Caco-2 (cell line): ENCODE measurements at places on chromosomes 7 and 10.

GRCh38 chr7:130430841-130431666 lies 9.8 kb downstream of the CEP41 start:
- DNase-seq, result no peak

- no peak for DNase-seq
These were observed 1.6 kb downstream of the ZNF746 start for GRCh38 chr7:149495785-149496641.

- DNase-seq, result no peak
These were observed 1.2 kb upstream of the LSM8 start for GRCh38 chr7:118182593-118183427.

DNA sequence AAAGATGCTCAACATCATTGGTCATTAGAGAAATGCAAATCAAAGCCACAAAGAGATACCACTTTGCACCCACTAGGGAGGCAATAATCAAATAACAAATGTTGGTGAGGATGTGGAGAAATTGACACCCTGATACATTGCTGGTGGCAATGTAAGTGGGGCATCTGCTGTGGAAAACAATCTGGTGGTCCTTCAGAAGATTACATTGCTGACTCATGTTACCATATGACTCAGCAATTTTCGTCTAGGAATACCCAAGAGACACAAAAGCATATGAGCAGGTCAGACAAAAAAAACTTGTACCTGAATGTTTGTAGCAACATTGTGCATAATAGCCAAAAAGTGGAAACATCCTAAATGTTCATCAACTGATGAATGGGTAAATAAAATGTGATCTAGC lies 4.9 kb upstream of the CLDN3 start:
- DNase-seq, result no peak

GRCh38 chr10:24814568-24815313 lies 91.1 kb upstream of the ARHGAP21 start:
- DNase-seq, result no peak

DNA sequence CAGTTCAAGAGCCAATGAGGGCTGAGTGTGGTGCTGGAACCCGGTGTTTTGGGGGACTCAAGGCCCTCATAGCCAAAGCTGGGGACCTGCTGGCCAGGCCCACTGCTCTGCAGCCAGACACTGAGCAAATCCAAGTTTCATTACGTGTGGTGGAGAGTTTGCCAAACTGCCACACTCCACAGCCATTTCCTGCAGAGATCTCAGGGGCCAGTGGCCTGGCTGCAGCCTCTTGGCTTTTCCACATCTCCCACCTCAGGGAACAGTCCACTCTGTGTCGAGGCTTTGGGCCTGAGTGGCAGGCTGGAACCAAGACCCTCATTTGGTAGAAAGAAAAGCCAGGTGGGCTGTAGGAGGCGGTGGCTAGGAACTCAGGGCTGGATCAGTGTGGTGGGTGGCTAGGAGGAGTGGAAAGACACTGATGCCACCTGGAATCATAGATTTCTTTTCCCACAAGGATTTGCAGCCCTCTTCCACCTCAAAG lies 3.2 kb downstream of the HOXA11 start:
- DNase-seq, result peak; percentile 24

DNA sequence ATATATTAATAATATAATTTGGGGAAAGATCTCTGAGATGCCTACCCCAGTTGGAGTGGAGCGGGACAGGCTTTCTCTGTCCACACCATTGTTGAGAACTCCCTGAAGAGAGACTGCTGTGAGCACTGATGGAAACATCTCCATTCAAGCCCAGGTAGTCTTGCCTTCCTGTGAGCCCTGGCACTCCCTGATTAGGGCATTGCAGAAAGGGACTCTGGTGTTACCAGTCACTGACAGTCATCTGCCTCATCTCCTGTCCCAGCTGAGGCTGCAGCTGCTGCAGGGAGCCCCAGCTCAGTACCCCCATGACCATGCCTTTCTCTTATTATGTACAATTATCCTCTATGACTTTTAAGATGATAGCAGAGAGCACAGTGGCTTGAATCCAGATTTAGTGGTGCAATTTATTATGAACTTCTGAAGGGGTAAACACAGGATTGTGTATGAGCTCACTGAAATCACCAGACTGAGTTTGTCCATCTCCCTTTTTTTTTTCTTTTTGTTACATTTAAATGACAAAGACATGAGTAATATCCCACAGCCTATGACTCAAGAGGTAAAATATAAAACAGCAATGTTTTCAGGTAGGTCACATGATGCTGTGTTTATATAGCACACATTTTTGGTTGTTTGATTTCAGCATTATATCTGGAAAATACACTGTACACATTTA lies 236.9 kb downstream of the SLC25A13 start:
- no peak for DNase-seq

GRCh38 chr7:43248961-43249822 lies 136.7 kb downstream of the HECW1 start:
- DNase-seq, result peak; percentile 69

DNA sequence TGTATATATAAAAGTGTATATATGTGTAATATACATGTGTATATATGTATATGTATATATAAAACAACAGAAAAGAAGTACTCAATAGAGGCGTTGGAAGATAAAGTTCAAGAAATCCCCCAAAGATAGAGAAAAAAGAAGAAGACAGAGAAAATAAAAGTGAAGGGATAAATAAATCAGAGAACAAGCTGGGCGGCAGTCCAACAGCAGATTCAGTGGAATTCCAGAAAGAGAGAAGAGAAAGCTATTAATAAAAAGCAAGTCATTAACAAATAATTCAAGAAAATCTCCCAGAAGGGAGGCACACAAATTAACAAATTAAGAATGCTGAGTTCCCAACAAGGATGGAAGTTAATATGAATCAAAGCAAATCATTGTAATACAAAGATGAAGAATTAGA lies 59.3 kb upstream of the RNF148 start:
- no peak for DNase-seq

GRCh38 chr10:118827053-118827452 lies 72.3 kb upstream of the CACUL1 start:
- DNase-seq, result no peak

- no peak for DNase-seq
These were observed 15.6 kb upstream of the TEX36 start for GRCh38 chr10:125698481-125698998.

GRCh38 chr10:35011771-35012191 lies 78.4 kb downstream of the CUL2 start:
- no peak for DNase-seq
